ENCODE measurements at places on chromosomes 16 and 17. TPM values are rescaled to one million over a fixed set of nuclear protein-coding genes. Genes with fewer than 3 reads are reported as not detected.

The SARM1 gene
- polyA plus RNA-seq = 10.8 TPM

- no peak for DNase-seq
Observed at GRCh38 chr16:55389426-55390073, 65.5 kb downstream of the IRX6 start.

DNA sequence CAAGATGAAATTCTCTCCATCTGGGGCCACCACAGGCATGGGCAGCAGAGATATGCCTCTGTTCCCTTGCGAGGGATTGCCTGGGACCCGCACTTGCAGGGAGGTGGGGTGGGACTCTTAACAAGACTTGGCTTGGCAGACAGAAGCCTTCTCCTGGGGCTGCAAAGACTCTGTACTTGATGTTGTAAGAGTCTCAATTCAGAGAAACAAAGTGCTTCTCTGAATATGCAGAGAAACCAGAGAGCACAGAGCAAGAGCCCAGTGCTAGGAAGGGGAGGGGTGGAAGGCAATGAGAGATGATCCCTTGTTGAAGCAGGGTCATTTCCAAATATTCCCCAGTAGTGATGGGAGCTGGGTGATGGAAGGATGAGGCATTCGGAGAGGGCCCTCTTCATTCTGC is 2.2 kb downstream of the MMP28 start:
- no peak for DNase-seq

DNA sequence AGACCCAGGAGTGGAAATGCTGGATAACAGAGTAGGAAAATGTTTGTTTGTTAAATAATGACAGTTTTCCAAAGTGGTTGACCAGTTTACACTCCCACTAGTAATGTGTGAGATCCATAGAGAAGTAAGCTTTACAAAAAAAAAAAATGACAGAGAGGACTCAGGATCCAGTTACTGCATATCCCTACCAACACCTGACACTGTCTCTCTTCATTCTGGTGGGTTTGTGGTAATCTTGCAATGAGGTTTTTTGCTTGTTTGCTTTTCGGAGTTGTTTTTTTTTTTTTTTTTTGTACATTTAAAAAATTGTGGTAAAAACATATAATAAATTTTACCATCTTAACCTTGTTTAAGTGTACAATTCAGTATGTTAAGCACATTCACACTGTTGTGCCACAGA is 23.6 kb upstream of the HOXB9 start:
- no peak for DNase-seq

GRCh38 chr17:968812-969730 is 10.5 kb downstream of the NXN start:
- no peak for DNase-seq

- DNase-seq = peak; percentile 42
Observed at GRCh38 chr16:2194852-2195321, 1.5 kb downstream of the CASKIN1 start.

DNA sequence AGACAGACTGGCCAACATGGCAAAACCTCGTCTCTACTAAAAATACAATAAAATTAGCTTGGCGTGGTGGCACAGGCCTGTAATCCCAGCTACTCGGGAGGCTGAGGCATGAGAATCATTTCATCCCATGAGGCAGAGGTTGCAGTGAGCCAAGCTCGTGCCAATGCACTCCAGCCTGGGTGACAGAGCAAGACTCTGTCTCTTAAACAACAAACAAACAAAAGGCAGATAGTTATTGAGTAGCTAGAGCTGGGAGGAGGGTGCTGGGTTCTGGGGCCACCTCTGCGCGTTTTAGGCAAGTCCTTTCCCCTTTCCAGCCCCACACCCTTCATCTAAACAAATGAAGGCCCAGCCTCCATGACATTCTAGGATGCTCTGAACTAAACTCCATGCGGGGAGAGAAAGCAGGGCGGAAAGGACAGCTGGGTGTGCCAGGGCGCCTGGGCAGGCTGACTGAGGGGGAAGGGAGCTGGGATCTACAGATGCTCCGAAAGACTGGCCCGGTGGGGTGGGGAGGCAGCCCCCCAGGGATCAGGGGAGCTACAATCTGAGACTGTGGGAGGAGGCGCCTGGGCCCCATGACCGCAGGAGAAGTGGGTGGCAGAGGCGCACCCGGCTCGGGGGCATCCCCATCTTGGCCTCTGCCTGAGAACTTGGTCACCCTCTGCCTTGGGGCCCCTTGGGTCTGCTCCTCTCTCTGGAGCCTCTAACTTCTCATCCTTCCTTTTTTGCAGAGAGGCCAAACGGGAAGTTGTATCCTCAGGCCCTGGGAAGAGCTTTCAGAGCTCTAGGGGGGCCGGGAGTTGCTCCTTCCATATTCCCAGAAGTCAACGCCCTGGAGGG is 910 bp downstream of the ITGAL start:
- DNase-seq = no peak

GRCh38 chr16:47848421-47849109 is 307.2 kb downstream of the ABCC12 start:
- DNase-seq = peak; percentile 82

GRCh38 chr17:38561416-38562214 is 44.1 kb downstream of the SRCIN1 start:
- DNase-seq = no peak

DNA sequence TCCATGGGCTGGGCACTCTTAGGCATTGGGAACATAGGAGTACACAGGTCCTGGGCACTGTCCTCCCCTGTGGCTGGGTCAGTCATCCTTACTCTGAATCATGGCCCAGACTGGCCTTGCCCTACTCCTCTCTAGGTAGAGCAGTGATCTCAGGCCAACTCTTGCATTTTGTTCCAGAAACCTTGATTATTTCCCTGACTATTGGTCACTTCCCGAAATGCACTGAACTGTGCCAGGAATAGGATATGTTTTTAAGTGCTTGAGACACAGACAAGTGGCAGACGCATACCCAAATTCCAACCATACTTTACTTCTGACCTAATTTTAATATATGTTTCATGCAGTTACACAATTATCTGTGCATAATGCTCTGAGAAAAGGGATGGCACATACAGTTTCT is 10.3 kb downstream of the KRABD2 start:
- DNase-seq = peak; percentile 87

- no peak for DNase-seq
Observed at GRCh38 chr16:4380119-4381063, 8.7 kb downstream of the VASN start.

DNA sequence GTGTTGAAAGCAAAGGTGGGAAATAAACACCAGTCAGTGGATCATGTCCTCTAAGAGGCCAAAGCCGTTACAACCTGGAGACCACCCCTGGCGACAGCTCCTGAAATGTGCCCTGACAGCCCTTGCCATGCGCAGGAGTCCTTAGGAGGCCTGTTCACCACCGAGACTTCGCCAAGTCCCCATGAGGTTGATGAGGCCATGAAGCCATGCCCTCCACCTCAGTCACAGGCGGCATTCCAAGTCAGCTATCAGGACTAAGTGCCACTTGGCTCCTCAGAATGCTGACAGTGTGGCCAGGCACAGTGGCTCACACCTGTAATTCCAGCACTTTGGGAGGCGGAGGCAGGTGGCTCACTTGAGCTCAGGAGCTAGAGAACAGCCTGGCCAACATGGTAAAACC is 27.1 kb downstream of the ADAM11 start:
- DNase-seq = no peak

Data from fibroblast of lung (primary cell).